ENCODE measurements at places on chromosomes 3 and 15.

DNA sequence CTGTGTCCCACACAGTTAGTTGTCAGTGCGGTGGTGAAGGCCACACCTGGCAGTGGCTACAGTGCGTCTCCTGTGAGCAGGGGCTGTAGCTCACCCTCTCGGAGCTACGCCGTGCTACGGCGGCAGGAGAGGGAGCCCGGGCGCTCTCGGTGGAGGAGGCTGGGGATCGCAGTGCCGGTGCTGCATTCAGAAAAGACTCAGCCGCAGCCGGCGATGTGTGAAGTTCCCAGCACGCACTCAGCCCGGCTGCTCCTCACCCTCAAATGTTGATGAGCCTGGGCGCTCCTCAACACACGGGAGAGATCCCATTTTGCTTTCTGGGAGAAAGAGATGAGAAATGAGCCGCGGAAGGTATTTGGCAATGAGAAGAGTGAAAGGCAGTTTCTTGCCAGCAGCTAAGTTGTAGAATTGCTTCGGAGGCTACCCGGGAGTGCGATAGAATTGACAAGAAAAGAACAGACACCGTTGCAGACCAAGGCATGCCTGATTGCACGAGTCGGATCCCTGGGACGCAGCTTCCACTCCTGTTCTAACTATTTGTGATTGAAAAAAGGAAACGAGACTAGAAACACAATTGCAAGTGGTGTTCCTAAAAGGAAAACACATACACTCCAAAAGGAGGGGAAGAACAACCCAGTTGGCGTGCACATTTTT, at the start of gene UNC13C:
TSS of gene UNC13C (plus strand) at position 189 of the 654 bp plus-strand sequence. CDS start 34,463 bp downstream, outside the sequence.
- peak; percentile 21 for DNase-seq

- DNase-seq: no peak
These were observed 251.5 kb downstream of the CLSTN2 start for GRCh38 chr3:140186421-140186920.

GRCh38 chr3:11467875-11468274, 175.8 kb downstream of the VGLL4 start:
- no peak for DNase-seq

DNA sequence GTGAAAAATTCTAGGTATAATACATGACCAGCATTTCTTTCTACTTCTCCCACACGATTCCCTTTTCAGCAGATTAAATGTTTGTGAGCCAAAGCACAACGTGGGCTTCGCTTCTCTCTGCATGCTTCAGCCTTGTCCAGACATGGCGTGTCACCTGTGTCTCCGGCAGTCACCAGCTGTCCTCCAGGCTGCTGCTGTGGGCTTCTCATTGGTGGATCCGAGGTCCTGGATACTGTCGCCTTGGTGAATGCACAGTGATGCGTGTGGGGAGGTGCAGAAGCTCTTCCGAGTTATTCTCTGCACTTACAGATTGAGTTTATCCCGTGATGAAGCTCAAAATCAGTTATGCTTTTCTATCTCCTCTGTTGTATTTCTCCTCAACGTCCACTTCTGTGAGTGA, 23.0 kb upstream of the GOLGA8J start:
- DNase-seq: no peak

DNA sequence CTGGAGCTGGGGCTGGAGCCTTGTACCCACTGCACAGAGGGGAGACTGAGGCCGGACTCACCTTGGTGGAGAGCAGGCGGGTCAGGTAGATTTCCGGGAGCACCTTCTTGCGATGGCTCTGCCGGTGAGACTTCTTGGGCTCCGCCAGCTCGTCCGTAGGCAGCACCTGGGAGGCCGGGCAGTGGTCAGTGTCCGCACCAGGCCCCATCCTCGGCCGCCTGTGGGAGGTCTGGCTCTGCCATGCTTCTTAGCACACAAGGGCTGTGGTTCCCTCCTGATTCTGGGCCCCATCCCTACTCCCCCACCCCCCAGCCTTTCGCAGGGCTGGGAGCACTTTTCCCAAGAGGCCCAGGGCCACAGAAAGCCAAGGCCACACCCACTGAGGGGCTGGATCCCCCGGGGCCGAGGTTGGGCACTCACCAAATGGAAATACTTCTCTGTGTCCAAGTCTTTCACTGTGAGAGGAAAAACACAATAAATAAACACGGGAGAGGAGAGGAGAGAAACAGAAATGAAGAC, 17.4 kb downstream of the H1-8 start:
- DNase-seq: no peak

GRCh38 chr3:119149484-119149883, 3.5 kb downstream of the TEX55 start:
- DNase-seq: no peak

GRCh38 chr3:179281825-179282224, 30.9 kb upstream of the KCNMB3 start:
- no peak for DNase-seq
